B cell (primary cell): ENCODE measurements at places on chromosomes 16 and 17.

- H3K36me3 ChIP-seq = no peaks in the 10 kb centered on the region
- H3K4me3 ChIP-seq = no peak overlapping the region
- DNase-seq = no peak
- no peaks in the 10 kb centered on the region for H3K27me3 ChIP-seq
- H3K4me1 ChIP-seq = no peaks in the 10 kb centered on the region
Observed at GRCh38 chr16:63200940-63201339, 1164.7 kb upstream of the CDH8 start.

GRCh38 chr17:50657627-50658026, 22.9 kb downstream of the ABCC3 start:
- H3K4me3 ChIP-seq = no peak overlapping the region
- no peak overlapping the region for H3K27ac ChIP-seq
- DNase-seq = no peak
- no peaks in the 10 kb centered on the region for H3K4me1 ChIP-seq
- no peaks in the 10 kb centered on the region for H3K27me3 ChIP-seq

DNA sequence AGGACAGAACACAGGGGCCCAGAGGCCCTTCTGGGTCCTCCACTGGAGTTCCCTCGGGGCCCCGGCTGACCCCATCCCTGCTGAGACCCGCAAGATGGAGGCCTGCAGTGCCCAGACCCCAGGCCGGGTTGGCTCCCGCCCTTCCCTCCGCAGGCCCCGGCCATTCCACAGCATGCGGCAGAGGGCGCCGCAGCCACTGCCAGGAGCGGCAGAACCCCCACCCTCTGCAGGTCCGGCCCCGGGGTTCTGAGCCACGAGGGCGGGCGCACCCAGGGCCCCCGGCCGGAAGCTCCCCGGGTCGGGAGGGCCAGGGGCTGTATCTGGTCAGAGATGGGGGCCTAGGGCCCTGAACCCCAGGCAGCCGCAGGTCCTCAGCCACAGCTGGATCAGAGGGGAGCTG, 2.4 kb upstream of the PERCC1 start:
- H3K36me3 ChIP-seq = no peaks in the 10 kb centered on the region
- H3K4me3 ChIP-seq = no peak overlapping the region
- H3K27ac ChIP-seq = peak overlapping the region; percentile 50
- H3K27me3 ChIP-seq = no peaks in the 10 kb centered on the region

- DNase-seq = peak; percentile 93
- peaks cover 26% of the 10 kb centered on the region for H3K4me1 ChIP-seq
- H3K36me3 ChIP-seq = no peaks in the 10 kb centered on the region
- no peaks in the 10 kb centered on the region for H3K27me3 ChIP-seq
- peak overlapping the region; percentile 64 for H3K27ac ChIP-seq
Observed at GRCh38 chr16:2486645-2487516, 12.0 kb downstream of the TBC1D24 start.

- H3K4me3 ChIP-seq = no peak overlapping the region
- no peaks in the 10 kb centered on the region for H3K4me1 ChIP-seq
- DNase-seq = no peak
- no peak overlapping the region for H3K27ac ChIP-seq
Observed at GRCh38 chr17:78396441-78397337, 18.2 kb downstream of the PGS1 start.

GRCh38 chr16:68704232-68704867, 32.7 kb upstream of the CDH1 start:
- peak; percentile 55 for DNase-seq
- no peak overlapping the region for H3K27ac ChIP-seq
- no peaks in the 10 kb centered on the region for H3K4me1 ChIP-seq
- H3K27me3 ChIP-seq = no peaks in the 10 kb centered on the region

- DNase-seq = no peak
- H3K4me3 ChIP-seq = no peak overlapping the region
- H3K4me1 ChIP-seq = peaks cover 5% of the 10 kb centered on the region
- H3K27ac ChIP-seq = no peak overlapping the region
- H3K36me3 ChIP-seq = no peaks in the 10 kb centered on the region
Observed at GRCh38 chr16:22671301-22672076, 142.5 kb upstream of the HS3ST2 start.

GRCh38 chr17:80203471-80203963, 16.6 kb downstream of the SGSH start:
- H3K4me3 ChIP-seq = no peak overlapping the region
- H3K36me3 ChIP-seq = no peaks in the 10 kb centered on the region
- DNase-seq = no peak
- H3K27me3 ChIP-seq = no peaks in the 10 kb centered on the region
- no peak overlapping the region for H3K27ac ChIP-seq
- no peaks in the 10 kb centered on the region for H3K4me1 ChIP-seq

DNA sequence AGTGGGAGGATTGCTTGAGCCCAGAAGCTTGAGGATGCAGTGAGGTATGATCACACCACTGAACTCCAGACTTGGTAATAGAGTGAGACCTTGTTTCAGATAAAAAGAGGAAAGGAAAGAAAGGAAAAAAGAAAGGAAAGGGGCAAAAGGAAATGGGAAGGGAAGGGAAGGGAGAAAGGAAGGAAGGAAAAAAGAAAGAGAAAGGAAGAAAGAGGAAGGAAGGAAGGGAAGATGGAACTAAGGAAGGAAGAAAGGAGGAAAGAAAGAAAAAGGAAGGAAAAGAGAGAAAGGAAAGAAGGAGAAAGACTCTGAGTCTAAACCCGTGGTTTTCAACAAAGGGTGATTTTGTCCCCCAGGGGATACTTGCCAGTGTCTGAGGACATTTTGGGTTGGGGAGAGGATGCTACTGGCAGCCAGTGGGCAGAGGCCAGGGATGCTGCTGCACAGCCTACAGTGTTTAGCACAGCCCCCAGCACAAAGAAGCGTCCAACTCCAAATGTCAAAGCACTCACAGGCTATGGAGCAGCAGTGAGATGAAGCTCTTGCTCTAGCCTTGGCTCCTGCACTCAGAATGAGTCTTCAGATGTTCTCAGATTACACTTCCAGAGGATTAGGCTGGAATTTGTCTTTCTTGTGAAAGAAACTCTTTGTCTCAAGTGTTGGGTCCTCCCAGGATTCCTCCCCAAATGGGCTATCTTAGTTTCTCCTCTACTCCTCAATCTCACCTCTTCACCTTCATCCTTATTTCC, 64.2 kb downstream of the BMERB1 start:
- no peaks in the 10 kb centered on the region for H3K27me3 ChIP-seq
- H3K36me3 ChIP-seq = no peaks in the 10 kb centered on the region
- DNase-seq = no peak
- H3K4me1 ChIP-seq = no peaks in the 10 kb centered on the region
- H3K27ac ChIP-seq = no peak overlapping the region

GRCh38 chr16:11165894-11166665, 89.9 kb downstream of the SOCS1 start:
- no peak for DNase-seq
- no peak overlapping the region for H3K27ac ChIP-seq
- H3K27me3 ChIP-seq = no peaks in the 10 kb centered on the region
- no peaks in the 10 kb centered on the region for H3K4me1 ChIP-seq
- no peak overlapping the region for H3K4me3 ChIP-seq

GRCh38 chr17:29589524-29590410, at the start of gene GIT1:
TSS of gene GIT1 (minus strand) at chr17:29589648. CDS start at chr17:29589378, 270 bp downstream.
- H3K36me3 ChIP-seq = no peaks in the 10 kb centered on the region
- peaks cover 75% of the 10 kb centered on the region for H3K4me1 ChIP-seq
- H3K27me3 ChIP-seq = no peaks in the 10 kb centered on the region
- peak; percentile 90 for DNase-seq

GRCh38 chr16:68646953-68647659, 2.0 kb downstream of the CDH3 start:
- no peak overlapping the region for H3K4me3 ChIP-seq
- H3K36me3 ChIP-seq = no peaks in the 10 kb centered on the region
- H3K4me1 ChIP-seq = peaks cover 21% of the 10 kb centered on the region
- DNase-seq = no peak
- no peak overlapping the region for H3K27ac ChIP-seq

GRCh38 chr16:88424587-88425235, 28.4 kb upstream of the ZFPM1 start:
- H3K4me3 ChIP-seq = no peak overlapping the region
- no peak overlapping the region for H3K27ac ChIP-seq
- no peaks in the 10 kb centered on the region for H3K27me3 ChIP-seq
- H3K4me1 ChIP-seq = peaks cover 4% of the 10 kb centered on the region
- no peaks in the 10 kb centered on the region for H3K36me3 ChIP-seq
- no peak for DNase-seq

- H3K27ac ChIP-seq = no peak overlapping the region
- H3K36me3 ChIP-seq = peaks cover 2% of the 10 kb centered on the region
- H3K4me1 ChIP-seq = no peaks in the 10 kb centered on the region
- H3K4me3 ChIP-seq = no peak overlapping the region
Observed at GRCh38 chr17:39996800-39997199, 16.2 kb downstream of the PSMD3 start.

GRCh38 chr17:72602517-72603419, 481.9 kb downstream of the SOX9 start:
- no peak for DNase-seq
- H3K27me3 ChIP-seq = no peaks in the 10 kb centered on the region
- H3K4me1 ChIP-seq = no peaks in the 10 kb centered on the region
- H3K36me3 ChIP-seq = no peaks in the 10 kb centered on the region

DNA sequence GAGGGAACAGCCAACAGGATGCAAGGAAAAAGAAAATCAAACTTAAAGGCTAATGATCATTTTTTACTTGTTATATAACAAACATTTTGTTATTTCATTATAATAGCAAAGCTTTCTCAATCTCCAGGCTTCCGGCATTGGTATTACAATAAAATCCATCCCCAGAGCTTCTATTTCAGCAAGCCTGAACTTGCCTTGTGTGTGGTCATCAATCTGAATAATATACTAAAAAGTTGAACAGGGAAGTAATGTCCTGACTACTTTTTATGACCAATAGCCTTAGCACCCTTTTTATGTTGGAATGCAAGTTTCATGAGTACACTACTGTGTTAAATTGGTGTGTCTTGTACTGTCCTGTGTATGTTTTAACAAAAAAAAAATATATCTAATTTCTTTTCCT, 27.1 kb upstream of the VWA3A start:
- DNase-seq = no peak
- no peak overlapping the region for H3K4me3 ChIP-seq
- H3K27me3 ChIP-seq = no peaks in the 10 kb centered on the region
- H3K4me1 ChIP-seq = no peaks in the 10 kb centered on the region

- peaks cover 4% of the 10 kb centered on the region for H3K4me1 ChIP-seq
- H3K4me3 ChIP-seq = no peak overlapping the region
- no peak overlapping the region for H3K27ac ChIP-seq
- H3K27me3 ChIP-seq = no peaks in the 10 kb centered on the region
- no peak for DNase-seq
Observed at GRCh38 chr17:30344283-30345088, 10.6 kb upstream of the TMIGD1 start.
